PC-9 (cell line): ENCODE measurements at places on chromosomes 6 and 20. TPM values are rescaled to one million over a fixed set of nuclear protein-coding genes. Genes with fewer than 3 reads are reported as not detected.

Gene RIMS1
- total RNA-seq, result 0.10 TPM in 1 of 2 replicates, not detected in the other

DNA sequence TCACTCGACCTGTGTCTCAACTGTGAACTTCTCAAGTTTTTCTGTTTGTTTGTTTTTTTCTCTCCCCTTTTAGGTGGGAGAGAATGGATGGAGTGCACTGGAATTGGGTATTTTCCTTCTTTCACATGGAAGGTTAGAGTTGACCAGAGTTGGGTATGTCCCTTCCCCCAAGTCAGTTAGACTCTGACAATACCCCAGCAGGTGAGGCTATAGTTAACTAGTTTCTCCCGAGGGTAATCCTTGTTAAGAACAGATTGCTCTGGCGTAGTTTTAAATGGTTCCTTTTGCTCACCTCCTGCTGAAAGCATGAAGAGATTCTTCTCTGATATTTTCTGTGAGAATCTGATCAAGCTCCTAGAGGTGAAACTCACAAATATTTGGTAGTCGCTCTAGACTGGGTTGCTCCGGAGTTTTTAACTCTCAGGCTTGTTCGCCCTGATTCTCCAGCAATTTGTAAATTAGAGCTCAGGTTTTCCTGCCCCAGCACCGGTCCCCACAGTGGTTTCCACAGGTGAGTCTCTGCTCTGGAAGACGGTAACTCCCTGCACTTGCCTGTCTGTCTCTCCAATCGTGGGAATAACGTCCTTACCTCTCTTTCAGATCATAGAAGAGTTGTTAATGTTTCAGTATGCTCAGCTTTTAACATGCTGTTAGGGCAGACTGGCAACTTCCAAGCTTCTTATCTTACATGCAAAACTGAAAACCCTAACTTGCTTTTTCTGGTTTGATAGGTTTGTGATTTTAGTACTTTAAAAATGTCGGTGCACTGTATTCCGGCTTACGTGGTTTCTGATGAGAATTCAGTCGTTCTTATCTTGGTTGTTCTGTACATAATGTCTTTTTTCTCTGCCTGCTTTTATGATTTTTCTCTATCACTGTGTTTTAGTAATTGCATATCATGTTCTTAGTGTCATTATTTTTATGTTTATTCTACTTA, 111.2 kb upstream of the HIVEP1 start:
- no peaks in the 10 kb centered on the region for H3K27me3 ChIP-seq
- H3K27ac ChIP-seq, result no peak overlapping the region
- H3K4me1 ChIP-seq, result no peaks in the 10 kb centered on the region
- no peaks in the 10 kb centered on the region for H3K36me3 ChIP-seq

DNA sequence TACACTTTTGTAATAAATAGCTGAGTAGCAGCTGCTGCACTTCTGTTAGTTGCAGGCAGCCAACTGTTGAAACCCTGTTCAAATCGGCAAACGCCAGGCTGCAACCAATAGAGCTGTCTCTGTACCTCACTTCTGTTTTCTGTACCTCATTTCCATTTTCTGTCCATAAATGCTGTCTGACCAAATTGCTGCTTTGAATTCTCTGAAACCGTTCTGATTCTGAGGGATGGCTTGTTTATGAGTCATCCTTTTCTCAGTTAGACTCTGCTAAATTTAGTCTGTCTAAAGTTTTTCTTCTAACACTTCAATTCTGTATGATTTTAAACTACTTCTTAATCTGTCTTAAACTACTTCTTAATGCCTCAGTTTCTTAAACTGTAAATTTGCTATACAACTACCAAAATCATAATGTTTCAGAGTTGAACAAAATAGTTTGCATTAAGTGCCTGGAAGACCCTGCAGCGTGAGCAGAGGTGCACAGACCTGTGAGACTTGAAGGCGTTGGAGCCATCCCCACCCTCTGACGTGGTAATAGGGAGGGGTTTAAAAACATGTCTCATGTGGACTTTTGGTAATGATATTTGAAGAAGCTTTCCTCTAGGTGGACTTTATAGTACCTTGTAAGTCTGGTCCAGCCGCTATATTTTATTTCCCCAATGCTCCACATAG, 9.6 kb downstream of the BTNL2 start:
- no peaks in the 10 kb centered on the region for H3K36me3 ChIP-seq
- no peaks in the 10 kb centered on the region for H3K4me1 ChIP-seq
- no peak overlapping the region for H3K27ac ChIP-seq
- H3K4me3 ChIP-seq, result no peak overlapping the region
- H3K27me3 ChIP-seq, result peaks cover 38% of the 10 kb centered on the region

GRCh38 chr6:169638388-169638787, 63.4 kb downstream of the WDR27 start:
- no peaks in the 10 kb centered on the region for H3K36me3 ChIP-seq
- no peak overlapping the region for H3K27ac ChIP-seq
- H3K27me3 ChIP-seq, result no peaks in the 10 kb centered on the region

DNA sequence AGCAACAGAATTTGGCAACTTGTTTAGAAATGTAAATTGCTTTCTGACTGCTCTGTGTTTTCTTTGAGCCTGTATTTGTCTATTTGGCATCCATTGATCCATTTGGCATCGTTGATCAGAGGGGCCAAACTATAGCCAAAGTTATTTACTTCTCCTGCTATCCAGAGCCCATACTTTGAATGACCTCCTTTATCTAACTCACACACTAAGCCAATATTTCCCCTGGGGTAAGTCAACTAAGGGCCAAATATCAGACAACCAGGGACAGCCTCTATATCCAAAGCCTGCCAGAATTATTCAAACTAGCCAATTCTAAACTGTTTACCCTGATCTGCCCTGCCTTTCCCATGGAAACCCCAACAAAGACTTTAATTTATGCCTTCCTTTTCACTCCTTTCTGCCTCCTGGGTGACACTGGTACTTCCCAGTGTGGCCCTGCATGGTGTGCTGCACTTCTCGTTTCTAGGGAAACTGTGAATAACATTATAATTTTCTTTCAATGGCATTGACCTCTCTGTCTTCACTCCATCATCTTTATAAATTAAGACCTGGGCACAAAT, 19.8 kb upstream of the ZNF184 start:
- H3K27me3 ChIP-seq, result no peaks in the 10 kb centered on the region
- no peak overlapping the region for H3K27ac ChIP-seq
- no peak for DNase-seq
- H3K4me1 ChIP-seq, result no peaks in the 10 kb centered on the region

DNA sequence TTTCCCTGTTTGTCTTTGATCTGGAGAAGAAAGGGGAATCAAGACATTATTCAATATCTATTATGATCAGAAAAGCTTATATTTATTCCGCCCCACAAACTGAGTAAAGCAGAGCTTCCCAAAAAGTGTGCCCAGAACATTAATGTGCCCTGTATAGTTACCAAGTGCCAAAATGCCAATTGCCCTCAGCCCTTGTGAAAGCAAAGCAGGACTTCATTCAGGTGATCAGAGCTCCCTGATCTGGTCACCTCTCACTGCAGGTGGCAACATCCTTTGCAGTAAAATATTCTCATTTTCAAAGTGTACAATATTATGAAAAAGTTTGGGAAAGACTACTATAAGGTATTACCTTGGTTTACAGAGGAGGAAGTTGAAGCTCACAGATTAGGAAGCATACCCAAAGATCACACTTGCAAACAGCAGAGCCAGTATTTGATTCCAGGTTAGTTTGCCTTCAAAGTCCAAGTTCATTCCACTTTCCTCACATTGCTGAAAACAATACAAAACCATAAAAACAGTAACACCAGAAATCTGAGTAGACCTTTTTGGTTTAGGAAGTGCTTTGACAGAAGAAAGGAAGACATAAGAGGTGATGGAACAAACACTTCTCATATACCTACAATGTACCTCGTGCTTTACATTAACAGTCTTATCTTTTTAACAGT, 19.6 kb upstream of the GCLC start:
- no peak overlapping the region for H3K27ac ChIP-seq
- no peaks in the 10 kb centered on the region for H3K27me3 ChIP-seq
- H3K4me3 ChIP-seq, result no peak overlapping the region
- H3K36me3 ChIP-seq, result peaks cover 34% of the 10 kb centered on the region
- no peak for DNase-seq
- H3K4me1 ChIP-seq, result no peaks in the 10 kb centered on the region

- H3K4me1 ChIP-seq, result peaks cover 18% of the 10 kb centered on the region
- H3K27ac ChIP-seq, result no peak overlapping the region
- DNase-seq, result no peak
- H3K27me3 ChIP-seq, result no peaks in the 10 kb centered on the region
Measured at GRCh38 chr6:127022302-127022701, 96.2 kb upstream of the RSPO3 start.
